RWPE1 (cell line): ENCODE measurements at places on chromosomes 2 and 18.
A peak's percentile ranks its signal among the peaks of the same experiment; 100 is the strongest.

DNA sequence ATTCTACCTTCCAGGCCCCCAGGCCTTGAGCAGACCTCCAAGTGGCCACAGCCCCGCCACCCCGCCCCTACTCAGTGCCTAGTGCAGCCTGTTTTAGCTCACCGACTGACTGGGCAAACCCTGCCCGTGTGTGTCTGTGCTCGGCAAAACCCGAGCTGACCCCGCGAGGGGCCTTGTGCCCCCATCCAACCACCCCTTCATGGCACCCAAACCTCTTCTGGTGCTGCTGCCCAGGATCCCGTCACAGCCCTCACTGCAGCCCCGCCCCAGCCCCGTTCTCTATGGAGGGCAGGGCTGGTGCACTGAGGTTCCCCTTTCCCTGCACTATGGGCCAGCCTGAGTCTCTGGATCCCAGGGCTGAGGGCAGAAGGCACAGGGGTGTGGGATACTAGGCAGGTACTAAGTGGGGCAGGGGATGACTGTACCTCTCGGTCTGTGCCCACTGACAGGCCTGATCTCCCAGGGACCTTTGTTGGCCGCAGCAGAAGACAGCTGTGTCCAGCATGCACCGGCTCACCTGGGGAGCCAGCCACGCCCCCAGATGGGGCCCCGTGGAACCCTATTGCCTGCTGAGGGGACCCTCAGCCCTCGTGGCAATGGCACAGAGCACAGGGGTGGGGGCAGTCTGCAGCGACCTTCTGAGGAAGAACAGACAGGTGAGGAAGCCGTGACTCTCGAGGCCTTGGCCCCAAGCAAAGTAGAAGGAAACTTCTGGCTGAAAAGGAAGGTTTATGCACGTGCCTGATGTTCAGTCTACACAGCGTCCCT lies 69.9 kb upstream of the OTOS start:
- DNase-seq = no peak

DNA sequence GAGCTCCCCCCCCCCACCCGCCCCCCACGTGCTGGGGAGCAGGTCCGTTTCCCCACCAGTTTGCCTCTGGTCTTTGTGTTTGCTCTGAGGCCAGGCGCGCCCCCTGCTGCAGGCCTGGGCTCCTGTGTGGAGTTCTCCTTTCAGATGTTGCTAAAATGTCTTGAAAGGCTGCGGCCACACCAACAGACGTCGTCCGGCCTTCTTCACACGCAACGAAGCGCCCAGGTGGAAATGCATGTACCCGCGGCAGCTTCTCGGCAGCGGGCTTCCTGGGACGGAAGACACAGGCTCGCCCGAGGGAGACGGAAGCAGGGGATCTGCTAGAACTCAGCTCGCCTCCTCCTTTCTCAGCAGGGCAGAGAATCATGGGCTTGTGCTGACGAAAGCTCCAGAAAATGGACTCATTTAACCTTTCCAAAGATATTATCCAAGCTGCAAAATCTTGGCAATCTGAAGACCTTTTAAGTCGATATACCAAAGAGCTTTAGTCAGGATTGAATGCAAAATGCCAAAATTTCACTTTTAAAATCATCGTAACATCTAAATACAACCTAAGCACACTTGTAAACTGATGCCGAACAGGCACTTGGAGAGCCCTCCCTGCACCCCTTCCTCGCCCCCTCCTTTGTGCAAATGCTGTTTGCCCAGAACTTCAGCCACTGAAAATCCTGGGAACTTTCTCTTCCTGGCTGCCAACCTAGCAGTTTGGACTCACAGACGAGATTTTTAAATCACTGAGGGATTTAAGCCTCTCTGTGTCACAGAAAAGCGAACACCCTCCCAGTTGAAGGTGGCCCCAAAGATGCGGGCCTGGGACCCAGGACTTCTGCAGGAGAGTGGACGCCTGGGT lies 125.5 kb upstream of the ZNF516 start:
- no peak for DNase-seq

- DNase-seq = no peak
Measured at GRCh38 chr2:17798338-17798737, 17.9 kb upstream of the MSGN1 start.

GRCh38 chr2:57886161-57886786 lies 160.3 kb upstream of the VRK2 start:
- DNase-seq = no peak

DNA sequence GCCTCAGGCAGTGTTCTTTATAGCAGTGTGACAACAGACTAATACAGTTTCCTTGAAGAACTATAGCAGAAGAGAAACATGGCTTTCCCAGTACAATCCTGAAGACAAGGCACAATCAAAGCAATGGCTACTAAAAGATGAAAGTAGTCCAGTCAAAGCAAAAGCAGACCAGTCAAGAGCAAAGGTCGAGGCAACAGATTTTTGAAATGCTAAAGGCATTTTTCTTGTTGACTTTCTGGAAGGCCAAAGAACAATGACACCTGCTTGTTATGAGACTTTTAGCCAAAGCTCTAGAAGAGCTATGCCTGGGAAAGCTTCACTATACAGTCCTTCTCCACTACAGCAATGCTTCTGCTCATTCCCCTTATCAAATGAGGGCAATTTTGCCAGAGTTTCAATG lies 269.9 kb downstream of the EXOC6B start:
- DNase-seq = no peak

DNA sequence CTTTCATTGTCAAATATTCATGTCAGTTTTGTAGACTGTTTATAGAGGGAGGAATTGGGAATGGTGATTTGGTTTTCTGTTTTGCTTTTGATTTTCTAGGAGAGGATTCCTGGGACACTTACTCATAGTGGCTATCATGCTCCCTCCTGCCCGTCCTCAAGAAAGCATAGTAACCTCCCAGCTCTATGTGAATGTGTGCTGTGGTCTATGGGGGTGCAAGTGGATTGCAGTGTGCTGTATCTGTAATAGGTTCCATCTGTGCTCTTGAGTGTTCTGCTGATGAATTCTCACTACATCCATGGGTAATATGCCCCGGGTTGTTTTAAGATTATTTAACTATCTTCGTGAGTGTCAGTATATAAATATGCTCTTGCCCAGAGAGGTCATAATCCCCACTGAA lies 811.3 kb downstream of the CNTNAP5 start:
- DNase-seq = peak; percentile 37
